ENCODE measurements at places on chromosomes 12 and 14.

GRCh38 chr12:42704810-42705401 lies 115.4 kb upstream of the PRICKLE1 start:
- no peak for DNase-seq

DNA sequence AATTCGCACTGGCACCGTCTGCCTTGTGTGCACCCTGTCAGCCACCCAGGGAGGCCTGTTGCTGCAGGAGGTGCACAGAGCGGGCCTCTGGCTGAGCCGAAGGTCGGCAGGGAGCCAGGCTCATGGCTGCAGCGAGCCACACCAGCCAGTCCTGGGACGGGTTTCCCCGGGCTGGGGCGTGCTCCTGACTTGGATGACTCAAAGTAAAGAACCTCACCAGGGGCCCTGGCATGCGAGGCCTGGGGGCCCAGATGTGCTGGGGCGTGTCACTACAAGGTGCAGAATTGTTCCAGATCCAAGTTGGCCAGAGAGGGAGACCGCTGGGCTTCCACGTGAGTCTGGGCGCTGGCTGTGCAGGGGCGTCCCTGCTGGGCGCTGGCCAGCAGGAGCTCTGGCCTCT lies 34.5 kb downstream of the FBRSL1 start:
- no peak for DNase-seq

DNA sequence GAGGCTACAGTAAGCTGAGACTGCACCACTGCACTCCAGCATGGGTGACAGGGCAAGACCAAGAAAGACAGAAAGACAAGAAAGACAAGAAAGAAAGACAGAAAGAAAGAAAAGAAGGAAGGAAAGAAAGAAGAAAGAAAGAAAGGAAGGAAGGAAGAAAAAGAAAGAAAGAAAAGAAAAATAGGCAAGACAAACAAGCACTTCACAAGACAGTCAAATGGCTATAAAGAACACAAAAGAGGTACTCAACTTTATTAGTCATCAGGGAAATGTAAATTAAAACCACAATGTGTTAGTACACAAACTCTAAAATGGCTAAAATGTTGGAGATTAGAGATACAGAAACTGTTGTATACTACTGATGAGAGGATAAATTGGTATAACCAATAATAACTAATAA lies 6.6 kb downstream of the ATXN3 start:
- DNase-seq = no peak

DNA sequence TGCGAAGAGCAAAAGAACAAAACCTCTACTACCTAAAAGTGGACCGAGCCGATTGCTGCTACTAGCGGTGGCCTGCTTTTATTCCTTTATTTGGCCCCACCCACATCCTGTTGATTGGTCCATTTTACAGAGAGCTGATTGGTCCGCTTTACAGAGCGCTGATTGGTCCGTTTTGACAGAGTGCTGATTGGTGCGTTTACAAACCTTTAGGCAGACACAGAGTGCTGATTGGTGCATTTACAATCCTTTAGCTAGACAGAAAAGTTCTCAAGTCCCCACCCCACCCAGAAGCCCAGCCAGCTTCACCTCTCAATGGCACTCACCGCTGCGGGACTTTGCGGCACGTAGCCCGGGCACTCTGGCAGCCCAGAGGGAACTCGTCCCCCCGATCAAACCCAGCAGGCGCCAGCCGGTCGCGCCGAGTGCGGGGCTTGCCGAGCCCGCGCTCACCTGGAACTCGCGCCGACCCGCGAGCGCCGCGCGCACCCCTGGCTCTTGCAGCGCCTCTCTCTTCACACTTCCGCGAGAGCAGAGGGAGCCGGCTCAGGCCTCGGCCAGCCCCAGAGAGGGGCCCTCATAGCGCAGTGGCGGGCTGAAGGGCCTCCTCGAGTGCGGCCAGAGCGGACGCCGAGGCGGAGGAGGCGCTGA lies 8.7 kb upstream of the FGD4 start:
- DNase-seq = peak; percentile 48

DNA sequence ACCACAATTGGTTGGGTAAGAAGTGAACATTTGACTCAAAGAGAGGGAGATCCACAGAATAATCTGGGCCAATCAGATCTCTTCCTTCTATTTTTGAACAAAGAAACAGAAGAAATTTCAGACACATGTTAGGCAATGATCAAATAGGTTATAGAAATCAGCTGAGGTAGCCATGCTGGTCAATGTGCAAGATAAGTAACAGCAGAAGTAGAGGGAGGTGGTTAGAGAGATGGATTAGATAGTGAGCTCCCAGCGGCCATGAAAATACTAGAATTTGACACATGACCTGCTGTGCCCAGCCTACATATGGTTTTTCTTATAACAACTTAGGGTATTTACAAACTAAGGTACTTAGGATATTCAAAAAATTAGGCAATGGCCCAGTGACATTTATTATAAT lies 230.9 kb upstream of the ARID2 start:
- DNase-seq = no peak

DNA sequence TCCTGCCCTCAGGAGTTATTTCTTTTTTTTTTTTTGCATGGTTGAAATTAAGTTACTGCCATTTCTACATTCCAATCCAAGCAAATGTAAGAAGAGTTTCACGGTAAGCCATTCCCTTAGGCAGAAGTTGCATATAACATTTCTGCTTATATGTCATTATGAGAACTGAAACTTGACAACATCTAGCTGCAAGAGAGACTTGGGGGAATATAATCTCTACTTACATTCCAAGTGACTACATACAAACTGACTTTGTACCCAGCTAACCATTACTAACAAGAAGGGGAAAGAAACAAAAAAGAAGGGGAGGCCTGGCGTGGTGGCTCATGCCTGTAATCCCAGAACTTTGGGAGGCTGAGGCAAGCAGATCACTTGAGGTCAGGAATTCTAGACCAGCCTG lies 7.3 kb upstream of the RESF1 start:
- no peak for DNase-seq

GRCh38 chr12:22268973-22269372 lies 65.5 kb downstream of the ST8SIA1 start:
- DNase-seq = no peak

- no peak for DNase-seq
Observed at GRCh38 chr12:19430988-19431387, 8.3 kb upstream of the AEBP2 start.

DNA sequence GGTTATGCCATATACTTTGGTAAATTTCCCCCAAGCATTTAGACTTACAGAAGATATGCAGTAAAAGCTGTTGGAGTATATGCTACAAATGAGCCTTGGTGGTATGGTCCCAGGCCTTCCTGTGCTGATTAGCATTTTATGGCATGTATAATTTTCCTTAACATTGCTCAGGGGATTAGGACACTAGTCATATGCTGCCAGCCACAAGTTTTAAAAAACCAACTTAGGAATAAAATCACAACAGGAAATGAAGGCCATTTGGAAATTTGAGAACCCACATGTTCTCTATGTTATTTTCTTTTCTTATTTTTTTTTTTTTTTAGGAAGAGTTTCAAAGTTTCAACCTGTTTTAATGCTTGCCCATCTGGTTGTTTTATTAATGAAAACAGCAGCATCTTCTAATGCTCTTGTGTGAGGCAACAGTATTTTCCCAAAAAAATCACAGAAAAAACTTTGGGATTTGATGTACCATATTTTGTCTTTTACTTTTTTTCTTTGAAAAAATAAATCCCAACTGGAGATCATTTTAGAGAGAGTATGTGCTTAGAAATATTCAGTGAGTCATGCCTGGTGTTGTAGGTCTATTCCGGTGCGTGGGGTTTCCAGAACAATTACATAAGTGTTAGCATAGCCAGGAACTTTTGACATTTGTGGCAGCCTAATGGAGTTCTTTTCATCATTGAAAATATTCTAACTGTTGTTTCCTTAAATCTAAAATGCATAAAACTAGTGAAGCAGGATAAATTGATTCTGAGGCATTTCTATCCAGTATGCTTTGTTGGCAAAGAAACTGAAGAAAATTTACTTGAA lies 21.7 kb upstream of the DUSP6 start:
- DNase-seq = no peak

DNA sequence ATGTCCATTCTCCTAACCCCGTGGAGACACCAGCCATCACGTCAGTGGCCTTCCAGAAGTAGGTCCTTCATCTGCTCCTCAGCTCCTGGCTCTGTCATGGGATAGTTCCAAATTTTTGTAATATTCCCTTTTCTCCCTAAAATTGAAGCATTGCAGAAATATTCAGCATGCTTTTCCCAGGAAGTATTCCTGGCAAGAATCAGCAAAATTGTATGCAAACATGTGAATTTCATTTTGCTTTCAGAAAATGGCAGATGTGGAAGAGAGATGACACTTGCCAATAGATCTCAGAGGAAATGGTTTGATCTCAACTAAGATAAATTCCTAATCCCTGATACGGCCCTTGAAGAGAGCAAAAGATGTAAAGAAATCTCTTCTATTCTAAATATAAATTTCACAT lies 298.9 kb downstream of the ITPR2 start:
- DNase-seq = no peak

GRCh38 chr12:113724794-113725556 lies 241.2 kb downstream of the RBM19 start:
- DNase-seq = no peak

DNA sequence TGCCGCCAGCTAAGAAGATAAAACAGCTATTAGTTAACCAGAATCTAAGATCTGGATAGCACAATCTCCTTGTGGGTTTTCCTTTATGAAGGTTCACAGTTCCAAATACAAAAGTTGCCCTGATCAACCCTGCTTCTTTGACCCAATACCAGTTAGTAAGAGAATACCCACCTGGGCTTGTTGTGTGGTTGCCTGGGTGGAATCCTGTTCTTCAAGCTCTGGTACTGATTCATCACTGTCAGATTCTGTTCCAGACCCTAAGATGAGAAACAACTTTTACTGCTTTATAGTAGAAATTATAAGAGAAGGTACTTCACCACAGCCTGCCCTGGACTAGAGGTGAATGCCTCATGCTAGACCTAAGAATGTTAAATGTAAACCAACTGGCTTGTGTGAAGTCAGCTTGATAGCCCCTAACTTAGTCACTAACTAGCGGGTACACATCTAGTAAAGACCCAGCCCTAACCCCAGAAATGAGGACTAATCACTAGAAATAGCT lies 10.6 kb downstream of the NACA start:
- no peak for DNase-seq

DNA sequence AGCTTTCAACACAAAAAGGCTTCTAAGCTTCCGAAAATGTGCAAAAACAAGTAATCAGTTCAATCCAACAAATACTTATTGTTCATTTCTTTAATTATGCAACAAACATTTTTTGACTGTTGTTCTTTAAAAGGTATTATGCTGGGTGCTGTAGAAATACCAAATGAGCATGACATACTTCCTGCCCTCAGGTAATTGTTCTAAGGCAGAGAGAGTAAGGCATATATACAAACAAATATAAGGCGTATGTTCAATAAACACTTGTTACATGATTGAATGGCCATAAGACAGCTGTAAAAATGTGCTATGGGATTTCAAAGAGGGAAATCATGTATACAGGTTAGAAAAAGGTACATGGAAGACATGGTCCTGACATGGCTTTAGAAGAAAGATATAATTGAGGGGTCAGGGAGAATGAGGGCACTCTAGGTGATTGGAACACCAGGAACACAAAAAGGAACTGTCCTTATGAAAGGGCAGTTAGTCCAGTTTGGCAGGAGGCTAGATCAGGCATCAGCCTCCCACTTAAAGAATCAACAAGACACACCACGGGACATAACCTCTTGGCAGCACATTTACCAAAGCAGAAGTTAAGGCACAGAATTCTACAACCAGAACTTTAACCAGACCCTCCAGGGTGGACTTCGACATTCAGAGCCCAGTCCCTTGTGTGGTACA lies 135.8 kb upstream of the SCAF11 start:
- no peak for DNase-seq

DNA sequence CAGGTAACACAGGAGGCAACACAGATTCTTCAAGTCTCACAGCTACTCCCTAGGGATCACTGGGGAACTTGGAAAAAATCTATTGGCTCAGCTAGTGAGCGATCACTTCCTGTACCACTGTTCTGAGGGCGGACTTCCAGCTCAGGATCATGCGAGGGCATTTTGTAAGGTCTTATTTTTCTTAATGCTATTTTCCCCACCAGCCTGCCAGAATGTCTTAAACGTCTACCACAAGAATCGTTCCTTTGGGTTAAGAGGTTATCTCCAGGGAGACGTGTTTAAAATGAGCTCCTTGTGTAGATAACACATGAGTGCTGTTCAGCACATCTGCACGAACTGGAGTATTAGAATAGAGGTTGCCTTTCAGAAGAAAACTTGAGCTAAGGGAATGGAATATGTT lies 162.6 kb downstream of the ETNK1 start:
- DNase-seq = no peak

- no peak for DNase-seq
Observed at GRCh38 chr12:119373666-119374065, 39.1 kb downstream of the CCDC60 start.

DNA sequence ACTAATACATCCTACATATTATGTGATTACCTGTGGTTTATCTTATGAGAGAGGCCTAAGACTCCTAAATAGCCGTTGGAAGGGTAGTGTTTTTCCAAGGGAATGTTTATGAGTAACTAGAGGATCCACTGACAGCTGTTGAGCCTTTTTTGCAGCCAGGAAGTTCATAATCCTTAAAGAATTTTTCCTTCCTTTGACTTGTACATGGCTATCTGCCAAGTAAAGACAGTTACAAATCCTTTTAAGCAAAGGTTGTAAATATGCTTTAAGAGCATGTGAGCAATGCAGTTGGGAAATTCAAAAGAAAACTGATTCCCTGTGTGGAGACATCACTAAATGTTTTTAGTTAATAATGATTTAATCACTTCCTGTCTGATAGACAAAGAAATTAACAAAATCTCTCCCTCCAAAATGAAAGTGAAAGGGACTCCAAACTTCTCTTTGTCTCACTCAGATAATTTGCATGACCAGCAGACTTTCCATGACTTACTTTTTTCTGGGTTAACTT lies 333.8 kb downstream of the PDZRN4 start:
- no peak for DNase-seq

DNA sequence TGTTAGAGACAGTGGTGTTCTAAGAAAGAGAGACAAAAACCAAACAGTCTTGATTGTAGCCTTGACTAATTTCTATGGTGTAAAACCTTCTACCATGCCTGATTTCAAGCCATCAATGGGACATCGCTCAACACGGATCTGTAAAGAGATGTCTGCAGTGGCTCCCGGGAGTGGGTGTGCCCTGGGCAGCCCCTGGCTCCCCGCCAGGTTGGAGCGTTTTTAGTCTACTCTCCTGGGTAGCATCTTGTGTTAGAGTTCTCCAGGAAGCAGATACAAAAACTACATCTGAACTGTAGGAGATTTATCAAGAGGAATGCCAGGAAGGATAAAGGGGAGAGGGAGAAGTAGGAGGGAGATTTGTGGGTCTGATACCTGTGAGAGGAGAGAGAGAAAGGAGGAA lies 1212.9 kb downstream of the BCL11B start:
- no peak for DNase-seq

DNA sequence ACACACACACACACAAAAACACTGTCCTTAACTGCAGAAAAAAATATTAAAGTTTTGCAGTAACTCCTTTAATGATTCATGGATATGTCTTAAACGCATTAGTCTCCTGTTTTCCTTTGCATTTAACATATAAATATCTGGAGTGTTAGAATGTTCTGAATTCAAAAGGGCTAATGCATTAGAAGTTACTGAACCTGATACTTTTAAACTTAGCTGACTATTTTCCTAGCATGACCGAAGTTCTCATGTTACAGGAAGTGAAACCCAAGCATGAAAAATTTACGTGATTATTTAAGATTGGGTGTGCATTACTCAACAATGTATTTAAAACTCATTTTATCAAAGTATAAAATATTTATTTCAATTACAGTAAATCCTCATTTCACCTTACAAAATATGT lies 791.2 kb downstream of the FLRT2 start:
- DNase-seq = no peak

All from activated CD4-positive, alpha-beta T cell treated with anti-CD3 and anti-CD28 coated beads for 48 hours (primary cell).